Astrocyte of the cerebellum (primary cell): ENCODE measurements at places on chromosomes 2 and 18.

- no peak for DNase-seq
These were observed 644.3 kb downstream of the CBLN2 start for GRCh38 chr18:71899707-71900472.

- no peak for DNase-seq
These were observed 28.2 kb downstream of the METTL8 start for GRCh38 chr2:171405546-171405945.

- DNase-seq, result no peak
These were observed 26.3 kb downstream of the SP3 start for GRCh38 chr2:173938700-173939384.

DNA sequence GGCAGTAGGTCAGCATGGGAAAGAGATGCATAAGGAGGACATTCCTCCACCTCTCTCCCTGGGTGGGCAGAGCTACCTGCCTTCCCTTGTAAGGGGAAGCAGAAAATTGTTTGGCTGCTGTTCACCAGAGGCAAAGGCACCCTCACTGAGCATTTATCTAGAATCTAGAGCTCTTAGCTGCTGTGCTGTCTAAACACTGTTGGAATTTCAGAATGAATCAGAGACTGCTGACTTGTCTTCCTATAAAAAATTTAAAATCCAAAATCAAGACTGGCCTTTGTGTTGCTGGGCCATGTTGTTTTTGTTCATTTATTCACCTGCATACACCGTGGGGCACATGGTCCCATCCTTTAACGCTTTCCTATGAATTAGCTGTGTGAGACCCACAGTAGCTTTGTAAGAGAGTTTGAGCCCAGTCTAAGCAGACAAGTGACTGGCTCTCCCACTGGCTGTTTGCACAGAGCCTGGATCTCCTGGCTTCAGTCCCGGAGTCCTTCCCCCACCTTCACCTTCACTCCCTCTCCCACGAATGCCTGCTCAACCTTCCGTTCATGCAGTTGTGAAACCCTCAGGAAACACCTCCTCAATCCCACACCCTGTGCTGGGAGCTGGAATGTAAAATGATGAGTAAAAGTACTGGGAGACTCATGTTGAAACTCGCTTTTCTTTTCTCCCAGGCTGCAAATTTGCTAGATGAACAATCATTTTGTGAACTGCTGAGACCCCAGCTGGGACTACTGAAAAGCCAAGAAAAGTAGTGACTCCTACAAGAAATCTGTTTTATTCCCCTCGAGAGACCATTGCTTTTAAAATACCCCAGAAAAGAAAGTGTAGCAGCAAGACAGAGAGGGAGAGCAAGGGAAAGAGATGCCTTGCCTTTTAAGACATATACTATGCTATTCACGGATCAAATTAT lies 76.2 kb downstream of the FAM168B start:
- DNase-seq, result no peak

GRCh38 chr2:226431288-226431948 lies 368.2 kb downstream of the IRS1 start:
- DNase-seq, result no peak
